ENCODE measurements at places on chromosomes 4 and X. TPM values are rescaled to one million over a fixed set of nuclear protein-coding genes. Genes with fewer than 3 reads are reported as not detected.

Gene TGIF2LX
- total RNA-seq, result not detected

- H3K36me3 ChIP-seq, result no peaks in the 10 kb centered on the region
- H3K4me3 ChIP-seq, result no peak overlapping the region
- H3K27me3 ChIP-seq, result no peaks in the 10 kb centered on the region
- H3K4me1 ChIP-seq, result no peaks in the 10 kb centered on the region
- no peak for DNase-seq
- no peak overlapping the region for H3K27ac ChIP-seq
Measured at GRCh38 chr4:163367651-163368050, 24.0 kb downstream of the NPY5R start.

- no peaks in the 10 kb centered on the region for H3K4me1 ChIP-seq
- no peak overlapping the region for H3K27ac ChIP-seq
- DNase-seq, result no peak
- no peak overlapping the region for H3K4me3 ChIP-seq
Measured at GRCh38 chr4:166202991-166203390, 330.0 kb downstream of the TLL1 start.

- no peaks in the 10 kb centered on the region for H3K4me1 ChIP-seq
- H3K27me3 ChIP-seq, result no peaks in the 10 kb centered on the region
- H3K27ac ChIP-seq, result no peak overlapping the region
Measured at GRCh38 chrX:112190646-112191045, 108.1 kb upstream of the TRPC5 start.

DNA sequence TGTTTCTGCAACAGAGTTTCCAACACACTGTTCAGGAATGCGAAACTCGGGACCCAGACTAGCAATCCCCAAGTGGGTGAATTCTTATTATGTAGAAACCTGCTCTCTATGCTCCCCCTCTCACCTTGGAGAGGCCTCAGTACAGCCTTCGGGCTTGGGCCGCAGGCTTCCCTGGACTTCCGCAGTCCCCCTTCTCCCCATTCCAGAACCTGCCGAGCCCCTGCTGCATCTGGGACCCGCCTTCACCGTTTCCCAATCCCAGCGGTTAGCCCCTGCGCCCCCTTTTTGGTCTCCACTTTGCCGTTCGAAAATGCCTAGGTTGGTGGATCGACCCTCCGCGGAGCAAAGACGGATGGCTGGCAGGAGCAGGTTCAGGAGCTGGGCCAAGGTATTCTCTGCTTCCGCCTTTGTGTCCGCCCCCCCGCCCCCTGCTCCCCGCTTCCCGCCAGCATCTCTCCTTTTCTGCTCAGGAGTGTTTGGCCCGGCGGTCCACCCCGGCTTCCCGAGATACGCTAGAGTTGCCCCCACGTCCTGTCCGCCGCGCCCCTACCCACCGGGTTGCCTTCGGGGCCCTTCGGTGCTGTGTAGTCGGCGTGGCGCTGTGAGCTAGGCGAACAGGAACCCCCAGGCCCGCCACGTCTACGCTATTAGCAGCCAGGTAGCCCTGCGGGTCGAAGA lies 11.5 kb downstream of the HAND2 start:
- no peaks in the 10 kb centered on the region for H3K36me3 ChIP-seq
- H3K27ac ChIP-seq, result peak overlapping the region; percentile 98
- peaks cover 14% of the 10 kb centered on the region for H3K27me3 ChIP-seq
- peaks cover 33% of the 10 kb centered on the region for H3K4me1 ChIP-seq
- peak; percentile 52 for DNase-seq

DNA sequence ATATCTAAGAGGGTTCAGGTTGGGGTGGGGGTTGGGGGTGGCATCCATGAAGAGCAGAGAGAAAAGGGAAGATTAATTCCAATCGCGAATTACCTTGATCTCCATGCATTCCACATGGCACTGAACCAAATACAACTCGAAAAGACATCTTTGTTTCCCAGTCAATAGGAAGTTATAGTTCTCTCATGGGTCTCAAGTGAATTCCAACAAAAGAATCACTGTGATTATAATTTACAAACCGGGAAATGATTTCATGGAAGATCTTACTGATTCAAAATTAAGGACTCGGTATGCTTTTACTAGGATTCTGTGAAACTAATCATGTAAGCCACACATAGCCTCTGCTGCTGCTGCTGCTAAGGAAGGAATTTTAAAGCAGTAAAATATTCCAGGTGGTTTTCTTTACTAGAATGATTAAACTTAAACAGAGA lies 26.6 kb upstream of the AMELX start:
- no peaks in the 10 kb centered on the region for H3K27me3 ChIP-seq
- no peak overlapping the region for H3K27ac ChIP-seq
- no peak overlapping the region for H3K4me3 ChIP-seq
- no peaks in the 10 kb centered on the region for H3K36me3 ChIP-seq
- DNase-seq, result no peak

DNA sequence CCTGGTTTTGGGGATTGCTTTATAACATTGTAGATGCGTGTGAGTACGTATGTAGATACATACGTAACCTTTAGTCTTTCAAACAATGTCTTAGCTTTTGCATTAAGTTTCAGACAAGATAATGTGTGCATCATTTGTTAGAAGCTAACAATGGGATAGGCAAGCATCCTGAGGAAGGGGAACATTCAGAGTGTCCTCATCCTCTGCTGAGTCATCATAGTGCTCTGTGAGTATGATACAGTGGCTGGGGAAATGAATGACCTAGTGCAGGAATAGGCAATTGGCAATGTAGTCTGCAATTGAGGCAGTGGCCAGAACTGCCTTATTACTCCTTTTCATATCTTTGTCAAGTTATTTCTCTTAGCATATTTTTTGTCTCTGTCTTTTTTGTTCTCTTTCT lies 7.3 kb downstream of the NAP1L5 start:
- no peaks in the 10 kb centered on the region for H3K27me3 ChIP-seq
- peaks cover 24% of the 10 kb centered on the region for H3K36me3 ChIP-seq
- H3K4me1 ChIP-seq, result no peaks in the 10 kb centered on the region
- no peak overlapping the region for H3K27ac ChIP-seq

DNA sequence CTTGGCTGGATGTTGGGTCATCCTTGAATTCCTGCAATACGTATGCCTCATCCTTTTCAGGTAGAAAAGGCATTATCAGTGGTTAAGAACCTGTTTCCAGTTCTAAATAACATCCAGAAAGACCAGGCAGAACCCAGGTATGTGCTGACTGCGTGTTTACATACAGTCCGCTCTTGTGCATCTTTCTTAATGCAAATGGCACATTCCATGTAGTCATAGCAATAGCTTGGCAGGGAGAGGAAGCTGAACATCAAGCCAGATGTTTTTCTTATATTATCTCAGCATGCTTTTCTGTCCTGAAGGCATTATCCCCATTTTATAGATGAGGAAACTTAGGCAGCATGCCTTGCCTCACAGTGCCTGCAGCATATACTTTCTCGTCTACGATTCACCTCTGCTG lies 2.1 kb downstream of the DCLK2 start:
- no peak for DNase-seq
- no peak overlapping the region for H3K27ac ChIP-seq
- peaks cover 7% of the 10 kb centered on the region for H3K4me1 ChIP-seq

DNA sequence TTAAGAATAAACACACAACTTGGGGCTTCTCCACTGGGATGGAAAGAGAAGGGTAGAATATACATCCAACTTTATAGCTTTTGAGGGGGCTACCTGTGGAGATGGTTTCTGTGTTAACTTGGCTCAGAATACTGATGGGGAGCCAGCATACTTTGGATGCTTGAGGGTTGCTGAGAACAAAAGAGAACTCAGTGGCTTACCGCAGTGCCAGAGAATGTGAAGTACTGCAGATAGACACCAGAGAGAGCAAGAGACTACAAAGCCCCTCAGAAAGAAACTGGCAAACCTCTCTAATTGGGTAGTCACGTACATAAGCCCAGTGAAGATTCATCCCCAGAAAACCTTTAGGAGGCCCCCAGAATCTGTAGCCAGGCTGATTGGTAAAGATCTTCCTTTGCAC lies 214.4 kb downstream of the DCHS2 start:
- no peaks in the 10 kb centered on the region for H3K4me1 ChIP-seq
- DNase-seq, result no peak
- no peak overlapping the region for H3K27ac ChIP-seq
- H3K36me3 ChIP-seq, result no peaks in the 10 kb centered on the region
- H3K4me3 ChIP-seq, result no peak overlapping the region

DNA sequence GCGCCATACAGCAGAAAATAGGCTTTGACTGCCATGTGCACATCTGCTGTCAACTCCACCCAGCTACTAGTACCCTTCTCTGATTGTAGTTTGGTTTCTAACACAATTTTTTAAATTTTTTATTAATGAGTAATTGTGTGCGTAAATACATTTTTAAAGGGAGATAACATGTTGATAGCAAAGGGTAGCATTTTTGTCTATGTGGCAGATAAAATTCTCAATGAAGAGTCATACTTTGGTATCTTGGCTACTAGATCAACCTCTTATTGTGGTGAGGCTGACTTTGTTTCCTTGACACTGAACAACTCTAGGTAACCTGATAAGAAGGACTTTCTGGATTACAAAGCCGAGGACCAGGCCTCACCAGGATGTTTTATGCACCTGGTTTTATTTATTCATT lies 9.5 kb downstream of the ADH4 start:
- H3K36me3 ChIP-seq, result no peaks in the 10 kb centered on the region
- H3K27me3 ChIP-seq, result no peaks in the 10 kb centered on the region

GRCh38 chr4:81042578-81043365 lies 12.3 kb downstream of the BMP3 start:
- H3K4me1 ChIP-seq, result no peaks in the 10 kb centered on the region
- no peak for DNase-seq
- H3K27me3 ChIP-seq, result peaks cover 67% of the 10 kb centered on the region
- H3K27ac ChIP-seq, result no peak overlapping the region

GRCh38 chr4:24181005-24181404 lies 291.2 kb upstream of the PPARGC1A start:
- DNase-seq, result no peak
- no peaks in the 10 kb centered on the region for H3K4me1 ChIP-seq
- no peaks in the 10 kb centered on the region for H3K27me3 ChIP-seq
- no peaks in the 10 kb centered on the region for H3K36me3 ChIP-seq
- no peak overlapping the region for H3K27ac ChIP-seq

- DNase-seq, result peak; percentile 95
- H3K36me3 ChIP-seq, result peaks cover 13% of the 10 kb centered on the region
- peak within 1 kb of the TSS; percentile 75 for H3K27ac ChIP-seq
- peak within 1 kb of the TSS; percentile 51 for H3K4me3 ChIP-seq
- no peaks in the 10 kb centered on the region for H3K27me3 ChIP-seq
- H3K4me1 ChIP-seq, result peaks cover 13% of the 10 kb centered on the region
Measured at GRCh38 chrX:23667239-23668177, at the start of gene PRDX4. Gene PRDX4 (plus strand): TSS chrX:23667493. CDS start chrX:23667571, 78 bp downstream.

Gene SPACA5
- not detected for total RNA-seq

GRCh38 chr4:22356987-22357596 lies 158.8 kb downstream of the ADGRA3 start:
- no peak overlapping the region for H3K27ac ChIP-seq
- peak; percentile 57 for DNase-seq
- H3K27me3 ChIP-seq, result no peaks in the 10 kb centered on the region
- H3K4me3 ChIP-seq, result no peak overlapping the region

GRCh38 chr4:20298986-20299385 lies 47.3 kb downstream of the SLIT2 start:
- no peak overlapping the region for H3K27ac ChIP-seq
- H3K4me3 ChIP-seq, result no peak overlapping the region
- peaks cover 5% of the 10 kb centered on the region for H3K4me1 ChIP-seq
- DNase-seq, result peak; percentile 38
- no peaks in the 10 kb centered on the region for H3K36me3 ChIP-seq
- no peaks in the 10 kb centered on the region for H3K27me3 ChIP-seq

Gene ZNF330
- total RNA-seq, result 60.1 TPM

Gene CSAG1
- total RNA-seq, result not detected

Gene RAP1GDS1
- total RNA-seq, result 42.8 TPM

Gene AP1AR
- 24.4 TPM for total RNA-seq

DNA sequence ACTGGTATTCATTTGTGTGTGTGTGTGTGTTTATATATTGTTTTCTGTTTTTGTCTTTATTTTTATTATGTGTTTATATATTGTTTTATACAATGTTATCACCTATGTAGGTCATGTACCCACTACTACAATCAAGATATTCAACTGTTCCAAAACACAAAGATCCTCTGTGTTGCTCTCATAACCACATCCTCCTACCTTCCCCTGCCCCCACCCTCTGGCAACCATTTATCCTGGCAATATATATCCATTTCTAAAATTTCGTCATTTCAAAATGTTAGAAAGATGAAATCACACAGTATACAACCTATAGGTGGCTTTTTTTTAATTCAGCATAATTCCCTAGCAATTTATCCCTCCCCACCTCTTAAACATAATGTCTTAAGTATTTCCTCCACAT lies 18.8 kb upstream of the RPL34 start:
- H3K27ac ChIP-seq, result no peak overlapping the region
- no peaks in the 10 kb centered on the region for H3K27me3 ChIP-seq
- no peak for DNase-seq
- H3K4me1 ChIP-seq, result no peaks in the 10 kb centered on the region
- no peaks in the 10 kb centered on the region for H3K36me3 ChIP-seq
- H3K4me3 ChIP-seq, result no peak overlapping the region

DNA sequence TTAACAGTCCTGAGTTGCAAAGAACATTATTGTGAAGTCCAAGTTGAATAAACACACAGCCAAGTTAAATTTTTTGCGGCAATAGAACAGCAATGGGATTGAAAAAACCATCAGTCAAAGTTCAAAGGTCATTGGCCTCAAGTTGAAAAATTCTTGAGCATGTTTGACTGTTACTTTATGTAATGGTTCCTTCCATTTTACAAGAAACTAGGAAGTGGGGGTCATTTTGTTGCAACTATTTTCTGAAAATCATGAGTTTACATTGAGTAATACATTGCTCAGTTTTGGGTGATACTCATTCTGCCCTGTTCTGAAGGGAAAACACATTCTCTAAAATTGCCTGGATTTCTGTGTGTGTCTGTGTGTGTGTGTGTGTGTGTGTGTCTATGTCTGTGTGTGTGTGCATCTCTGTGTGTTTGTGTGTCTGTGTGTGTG lies 5.2 kb upstream of the IRF2 start:
- H3K27me3 ChIP-seq, result no peaks in the 10 kb centered on the region
- DNase-seq, result no peak
- H3K27ac ChIP-seq, result no peak overlapping the region
- no peaks in the 10 kb centered on the region for H3K4me1 ChIP-seq
- no peaks in the 10 kb centered on the region for H3K36me3 ChIP-seq
- no peak overlapping the region for H3K4me3 ChIP-seq

- no peak overlapping the region for H3K4me3 ChIP-seq
- H3K4me1 ChIP-seq, result no peaks in the 10 kb centered on the region
- H3K36me3 ChIP-seq, result no peaks in the 10 kb centered on the region
- no peak for DNase-seq
Measured at GRCh38 chr4:160562661-160563060, 1459.8 kb downstream of the RAPGEF2 start.

- H3K4me3 ChIP-seq, result peak overlapping the region; percentile 97
- H3K27me3 ChIP-seq, result no peaks in the 10 kb centered on the region
- no peaks in the 10 kb centered on the region for H3K36me3 ChIP-seq
- peak overlapping the region; percentile 68 for H3K27ac ChIP-seq
Measured at GRCh38 chr4:173167758-173168395, 734 bp upstream of the GALNT7 start.
